Left renal cortex interstitium (tissue), 4 donors: ENCODE measurements at places on chromosomes 7 and 10.

GRCh38 chr10:80452640-80453039, 1.5 kb upstream of the TSPAN14 start:
- DNase-seq, result no peak

DNA sequence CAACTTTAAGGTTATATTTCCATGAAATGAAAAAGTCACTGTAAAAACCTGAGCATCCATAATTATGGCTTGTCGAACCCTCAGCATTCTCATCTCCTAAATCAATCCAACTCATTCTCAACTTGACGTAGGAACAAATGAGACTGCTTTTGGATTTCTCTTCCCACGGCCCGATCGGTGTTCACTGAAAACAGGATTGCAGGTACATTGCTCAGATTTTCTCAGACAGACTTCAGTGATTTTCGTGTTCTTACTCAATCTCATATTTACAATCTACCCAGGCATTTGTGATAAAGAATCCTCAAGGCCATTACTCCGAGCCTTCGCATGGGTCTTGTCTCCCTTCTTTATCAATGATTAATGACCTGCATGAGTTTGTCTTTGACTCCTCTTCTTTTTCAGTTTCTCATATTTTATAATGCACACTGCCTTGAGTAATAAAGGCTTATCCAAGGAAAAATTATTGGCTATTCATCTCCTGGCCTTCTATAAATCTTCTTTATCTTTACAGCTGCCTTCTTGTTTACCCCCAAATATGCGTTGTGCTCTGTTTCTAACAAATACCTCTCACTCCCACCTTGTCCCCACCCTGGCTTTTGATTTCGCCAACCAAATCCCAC, 90.4 kb upstream of the MYO3A start:
- DNase-seq, result no peak

DNA sequence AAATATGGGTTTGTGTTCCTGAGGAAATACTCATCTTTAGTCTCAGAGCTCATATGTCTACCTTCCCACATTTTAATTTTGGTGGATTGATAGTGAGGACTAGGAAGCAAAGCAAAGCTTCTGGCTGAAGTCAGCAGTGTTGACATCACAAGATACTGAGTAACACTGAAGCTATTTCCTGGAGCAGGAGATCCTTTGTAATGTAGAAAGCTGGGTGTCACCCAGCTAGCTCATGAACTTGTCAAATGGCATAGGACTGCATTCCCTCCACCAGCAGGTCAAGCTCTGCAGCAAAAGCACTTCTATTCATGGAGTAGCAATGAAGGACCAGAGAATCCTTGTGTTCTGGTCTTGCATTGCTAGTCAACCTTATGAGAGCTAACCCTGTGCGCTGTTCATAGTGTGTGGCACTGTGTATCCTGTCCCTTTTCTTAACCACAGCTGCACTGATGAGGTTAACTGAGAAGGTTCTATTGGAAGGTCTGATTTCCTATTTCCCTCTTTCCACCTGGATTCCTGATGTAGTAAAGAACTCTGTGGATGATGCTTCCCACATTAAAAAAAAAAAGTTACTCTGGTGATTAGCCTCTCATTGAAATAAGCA, 94.8 kb upstream of the ZNF804B start:
- no peak for DNase-seq

DNA sequence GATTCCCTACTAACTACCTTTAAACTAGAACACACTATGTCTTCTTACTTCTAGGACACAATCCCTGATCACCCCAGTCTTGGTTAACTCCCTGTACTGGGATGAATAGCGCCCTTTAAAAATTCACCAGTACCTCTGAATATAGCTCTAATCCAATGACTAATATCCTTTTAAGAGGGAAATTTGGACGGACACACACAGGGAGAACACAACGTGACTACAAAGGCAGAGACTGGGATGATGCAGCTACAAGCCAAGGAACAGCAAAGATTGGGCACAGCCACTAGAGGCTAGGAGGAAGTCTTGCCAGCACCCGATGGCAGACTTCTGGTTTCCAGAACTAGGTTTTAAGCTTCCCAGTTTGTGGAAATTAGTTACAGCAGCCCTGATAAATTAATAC, 81.4 kb downstream of the MALSU1 start:
- no peak for DNase-seq

DNA sequence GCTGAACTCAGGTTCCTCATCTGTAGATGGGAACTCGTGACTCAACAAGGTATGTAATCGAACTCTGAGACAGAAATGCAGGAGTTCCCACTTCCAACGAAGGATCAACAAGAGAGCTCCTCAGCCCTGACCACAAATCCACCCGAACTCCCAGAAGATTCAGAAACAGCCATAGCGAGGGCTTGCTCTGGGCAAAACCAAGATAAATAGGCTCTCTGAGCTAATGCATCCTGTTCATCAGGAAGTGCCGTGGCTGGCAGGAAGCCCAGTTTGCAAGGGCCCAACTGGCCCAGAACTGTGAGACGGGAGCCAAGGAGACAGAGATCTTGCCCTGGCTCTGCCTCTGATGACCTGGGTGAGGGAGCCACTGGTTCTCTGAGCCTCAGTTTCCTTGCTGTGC, 141.7 kb upstream of the PFKP start:
- DNase-seq, result no peak

DNA sequence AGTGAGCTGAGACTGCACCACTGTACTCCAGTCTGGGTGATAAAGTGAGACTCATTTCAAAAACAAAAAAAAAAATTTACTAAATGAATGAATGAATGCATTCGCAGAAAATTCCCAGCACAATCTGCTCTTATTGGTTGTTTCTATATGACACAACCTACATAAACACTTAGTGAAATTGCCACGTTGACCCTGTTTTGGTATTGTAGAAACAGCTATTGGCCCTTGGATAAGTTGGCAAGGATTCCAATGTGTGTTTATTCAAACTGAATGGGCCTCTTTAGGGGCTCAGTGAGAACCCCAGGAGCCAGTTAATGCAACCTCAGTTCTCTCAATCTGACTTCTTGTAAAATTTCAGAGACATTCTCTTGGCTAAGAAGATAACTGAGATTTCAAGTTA, 66.0 kb downstream of the HHEX start:
- no peak for DNase-seq
